ENCODE measurements at places on chromosomes 6 and 20.

DNA sequence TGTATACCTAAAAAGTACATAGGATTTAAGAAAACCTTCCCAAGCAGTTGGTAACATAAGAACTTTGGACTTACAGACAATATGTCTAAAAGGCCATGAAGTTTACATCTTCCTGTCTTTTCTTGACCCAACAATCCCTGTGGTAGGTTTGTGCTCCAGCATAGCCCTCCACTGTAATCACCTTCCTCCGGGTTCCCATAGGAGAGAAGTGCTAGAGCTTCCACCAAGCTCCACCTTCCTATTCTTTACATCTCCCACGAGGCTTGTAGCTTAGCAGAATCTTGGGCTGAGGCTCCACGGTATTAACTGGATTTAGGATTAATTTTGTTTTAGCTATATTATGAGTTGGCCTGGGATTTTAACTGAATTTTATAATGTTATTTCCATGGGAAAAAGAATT lies 23.3 kb downstream of the ADGRG6 start:
- no peak for DNase-seq

GRCh38 chr6:155187106-155187505 lies 76.7 kb upstream of the CLDN20 start:
- DNase-seq = no peak

- no peak for DNase-seq
These were observed 999 bp upstream of the EHMT2 start for GRCh38 chr6:31898383-31899011.

DNA sequence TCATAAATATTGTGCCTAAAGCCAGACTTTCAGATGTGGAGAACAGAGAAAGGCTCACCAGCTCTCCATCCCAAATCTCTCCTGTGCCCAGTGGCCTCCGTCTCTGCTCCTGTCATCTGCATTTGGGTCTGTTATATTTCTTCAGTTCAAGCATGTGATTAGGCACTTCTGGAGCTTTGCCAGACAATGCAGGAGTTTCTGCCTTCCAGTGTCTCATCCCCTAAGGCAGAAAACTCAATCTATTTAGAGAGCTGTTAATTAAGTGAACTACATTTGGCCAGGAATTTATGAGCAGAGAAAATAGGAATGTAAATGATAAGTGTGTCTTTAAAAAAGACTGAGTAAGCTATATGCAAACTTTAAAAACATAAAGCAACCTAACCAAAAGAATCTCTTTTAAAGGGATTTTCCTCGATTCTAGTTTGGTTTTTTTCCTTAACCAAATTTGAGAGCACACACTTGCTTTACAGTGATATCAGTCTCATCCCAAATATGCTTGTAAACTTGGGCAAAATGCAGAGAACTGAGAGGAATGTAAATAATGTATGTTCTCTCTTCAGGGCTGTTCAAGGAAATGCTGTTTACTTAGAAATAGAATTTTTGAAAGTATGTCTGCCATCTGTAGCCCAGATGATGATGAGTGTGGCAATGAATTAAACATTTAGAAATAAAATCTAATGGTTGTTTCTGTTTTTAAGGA lies 113.9 kb downstream of the ELOVL4 start:
- no peak for DNase-seq

- peak; percentile 57 for DNase-seq
These were observed 32.5 kb upstream of the SYNCRIP start for GRCh38 chr6:85675030-85675819.

- DNase-seq = peak; percentile 10
These were observed 90.0 kb upstream of the SAMD5 start for GRCh38 chr6:147418523-147418922.

DNA sequence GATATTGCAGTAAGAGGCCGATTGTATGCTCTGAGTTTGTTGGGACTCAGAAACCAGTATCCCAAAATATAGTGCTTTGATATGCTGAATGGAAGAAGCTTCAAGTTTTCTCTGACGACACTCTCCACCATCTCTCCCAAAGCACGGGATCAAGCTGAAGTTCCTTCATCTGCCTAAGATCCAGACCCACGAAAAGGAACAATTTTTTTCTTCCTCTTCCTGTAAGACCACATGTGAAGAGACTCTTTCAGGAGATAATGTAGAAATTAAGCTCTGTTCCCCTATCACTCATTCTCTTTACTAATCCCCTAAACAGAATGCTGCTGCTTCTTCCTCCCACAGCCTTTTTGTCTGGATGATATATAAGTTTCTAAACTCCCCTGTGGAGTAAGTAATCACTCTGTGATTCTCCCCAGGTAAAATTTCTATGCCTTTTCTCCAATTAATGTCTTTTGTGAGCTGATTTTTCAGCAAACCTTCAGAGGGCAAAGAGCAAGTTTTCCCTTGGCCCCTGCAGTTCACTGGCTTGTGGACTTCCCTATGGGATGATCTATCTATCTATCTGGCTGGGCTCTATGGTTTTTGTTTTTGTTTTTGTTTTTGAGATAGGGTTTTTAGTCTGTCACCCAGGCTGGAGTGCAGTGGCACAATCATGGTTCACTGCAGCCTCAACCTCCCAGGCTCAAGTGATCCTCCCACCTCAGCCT lies 13.5 kb upstream of the PNRC1 start:
- DNase-seq = no peak

DNA sequence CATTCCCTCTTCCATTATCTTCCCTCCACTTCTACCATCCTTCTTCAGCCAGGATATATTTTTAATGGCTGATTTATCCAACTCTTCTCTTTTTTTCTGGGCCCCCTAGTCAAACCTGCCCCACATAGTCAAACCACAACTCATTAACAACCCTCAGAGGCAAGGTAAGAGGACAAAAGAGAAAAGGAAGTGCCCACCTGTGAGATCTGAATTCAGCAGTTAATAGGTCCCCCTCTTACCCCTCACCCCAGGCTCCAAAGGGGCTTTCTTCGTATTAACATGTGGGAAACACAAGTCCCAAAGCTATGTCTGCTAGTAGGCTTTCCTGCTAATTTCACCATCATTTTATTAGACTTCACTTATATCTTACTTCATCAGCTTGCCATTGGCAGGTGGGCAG lies 44.1 kb upstream of the TSPYL1 start:
- no peak for DNase-seq

GRCh38 chr6:97629180-97629579 lies 346.2 kb upstream of the MMS22L start:
- DNase-seq = no peak

DNA sequence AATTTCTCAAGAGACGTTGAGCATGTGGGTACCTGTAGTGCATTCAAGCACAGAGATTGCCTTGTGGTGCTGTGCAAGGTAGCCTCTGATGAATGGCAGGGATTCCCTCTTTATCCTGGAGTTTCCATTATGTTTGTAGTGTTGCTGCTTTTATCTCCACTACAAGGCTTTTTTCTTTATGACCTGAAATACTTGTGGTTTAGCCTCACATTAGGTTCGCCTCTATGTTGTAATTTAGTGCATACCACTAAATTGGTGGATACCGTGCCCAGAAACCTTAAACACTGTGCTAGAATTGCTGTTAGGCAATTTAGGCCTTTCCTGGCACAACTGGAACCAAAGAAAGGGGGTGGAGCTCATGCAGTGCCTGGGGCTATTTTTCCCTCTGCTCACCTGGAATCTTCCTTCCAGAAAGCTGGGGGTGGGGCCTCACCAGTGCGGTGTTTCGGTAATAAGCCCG lies 76.8 kb downstream of the NCOA7 start:
- DNase-seq = peak; percentile 76

DNA sequence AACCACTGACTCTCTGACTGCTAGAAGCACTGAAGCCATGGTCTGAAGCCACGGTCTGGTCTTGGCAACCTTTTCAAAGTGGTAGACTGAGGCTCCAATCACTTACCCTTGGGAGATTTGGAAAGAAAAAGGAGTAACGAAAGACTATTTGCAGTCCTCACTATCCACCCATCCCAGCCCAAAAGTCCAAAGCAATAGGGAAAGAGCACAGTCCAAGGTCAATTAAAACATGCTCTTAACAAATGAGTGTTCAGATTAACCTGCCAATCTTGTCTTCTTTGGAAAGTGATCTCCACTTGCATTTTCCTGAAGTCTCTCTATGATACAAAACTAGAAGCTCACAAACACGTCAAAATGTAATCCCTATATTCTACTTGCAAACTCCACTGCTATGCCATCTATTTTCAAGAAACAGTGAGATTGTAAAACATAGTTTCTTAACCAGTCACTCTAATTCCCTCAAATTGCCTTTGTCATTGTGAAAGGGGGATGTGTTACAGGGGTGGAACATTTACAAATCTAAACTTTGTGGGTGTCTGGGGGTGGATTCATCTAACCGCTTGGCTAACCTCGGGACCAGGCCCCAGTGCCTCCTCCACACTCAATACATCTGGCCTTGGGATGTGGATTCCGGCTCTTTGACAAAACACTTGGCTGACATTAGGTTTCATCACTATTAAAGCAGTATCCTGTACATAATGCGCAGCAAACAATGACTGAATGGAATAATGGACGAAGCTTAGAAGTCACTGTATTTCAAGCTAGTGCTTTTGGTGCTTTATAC lies 56.4 kb downstream of the B4GALT5 start:
- DNase-seq = no peak

DNA sequence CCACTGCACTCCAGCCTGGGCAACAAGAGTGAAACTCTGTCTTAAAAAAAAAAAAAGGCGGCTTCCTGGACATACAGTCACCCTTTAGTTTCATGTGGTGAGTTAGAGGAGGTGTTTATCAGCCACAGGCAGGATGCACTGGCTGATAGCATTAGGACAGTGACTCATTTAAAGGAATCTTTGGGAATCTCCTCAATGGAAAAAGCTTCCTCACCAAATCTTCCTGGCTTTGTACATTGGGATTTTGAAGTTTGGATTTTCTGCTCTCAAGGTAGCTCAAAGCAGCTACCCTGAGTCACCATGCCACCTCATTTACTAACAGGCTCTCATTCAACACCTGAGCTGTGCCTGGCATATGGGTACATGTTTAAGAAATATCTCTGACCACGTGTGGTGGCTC lies 20.2 kb downstream of the PRPH2 start:
- peak; percentile 56 for DNase-seq

GRCh38 chr6:136467186-136467585 lies 83.0 kb downstream of the MAP7 start:
- DNase-seq = no peak

GRCh38 chr6:156685823-156686222 lies 91.4 kb upstream of the ARID1B start:
- no peak for DNase-seq

DNA sequence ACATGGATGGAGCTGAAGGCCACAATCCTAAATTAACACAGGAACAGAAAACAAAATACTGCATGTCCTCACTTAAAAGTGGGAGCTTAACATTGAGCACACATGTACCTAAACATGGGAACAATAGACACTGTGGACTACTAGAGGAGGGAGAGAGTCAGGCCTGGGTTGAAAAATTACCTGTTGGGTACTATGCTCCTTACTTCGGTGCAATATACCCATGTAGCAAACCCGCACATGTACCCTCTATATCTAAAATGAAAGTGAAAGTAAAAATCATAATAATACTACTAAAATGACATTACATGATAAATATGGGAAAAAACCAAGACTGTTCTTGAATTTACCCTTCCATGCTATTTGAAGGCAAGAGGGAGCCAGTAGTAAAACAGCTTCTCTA lies 1273.8 kb upstream of the ADGRB3 start:
- no peak for DNase-seq

GRCh38 chr6:44234101-44235025 lies 11.0 kb downstream of the SLC29A1 start:
- DNase-seq = peak; percentile 56

GRCh38 chr6:158072083-158072721 lies 90.5 kb downstream of the SYNJ2 start:
- DNase-seq = no peak

Measured in kidney epithelial cell (primary cell).